Mucosa of gallbladder (tissue), 1 donor: ENCODE measurements at places on chromosomes 5 and 9. TPM values are rescaled to one million over a fixed set of nuclear protein-coding genes. Genes with fewer than 3 reads are reported as not detected.

Gene PCDHA1
- total RNA-seq = 0.06 TPM

GRCh38 chr5:42806004-42806700 is 5.5 kb downstream of the SELENOP start:
- DNase-seq = no peak

Gene GARIN3
- not detected for total RNA-seq

Gene CATSPER3
- 1.0 TPM for total RNA-seq

GRCh38 chr9:73780916-73781315 is 629.3 kb downstream of the ANXA1 start:
- DNase-seq = no peak

DNA sequence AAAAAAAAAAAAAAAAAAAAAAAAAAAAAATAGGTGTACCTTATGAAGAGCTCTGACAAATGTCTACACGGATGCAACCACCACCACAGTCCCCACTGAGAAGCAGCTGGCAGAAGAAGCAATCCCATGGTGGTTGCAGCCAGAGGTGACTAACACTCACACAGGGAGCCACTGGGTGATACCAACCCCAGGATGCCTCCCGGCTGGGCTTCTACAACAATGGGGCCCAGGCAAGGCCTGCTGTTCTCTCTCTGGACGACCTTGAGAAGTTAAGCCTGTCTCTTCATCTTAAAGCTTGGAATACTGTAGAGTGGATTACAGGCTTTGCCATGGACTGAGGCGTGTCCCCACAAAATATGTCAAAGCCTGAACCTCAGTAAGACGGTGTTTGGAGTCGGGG is 104.1 kb downstream of the ROR2 start:
- no peak for DNase-seq

Gene HRCT1
- 2.0 TPM for total RNA-seq

DNA sequence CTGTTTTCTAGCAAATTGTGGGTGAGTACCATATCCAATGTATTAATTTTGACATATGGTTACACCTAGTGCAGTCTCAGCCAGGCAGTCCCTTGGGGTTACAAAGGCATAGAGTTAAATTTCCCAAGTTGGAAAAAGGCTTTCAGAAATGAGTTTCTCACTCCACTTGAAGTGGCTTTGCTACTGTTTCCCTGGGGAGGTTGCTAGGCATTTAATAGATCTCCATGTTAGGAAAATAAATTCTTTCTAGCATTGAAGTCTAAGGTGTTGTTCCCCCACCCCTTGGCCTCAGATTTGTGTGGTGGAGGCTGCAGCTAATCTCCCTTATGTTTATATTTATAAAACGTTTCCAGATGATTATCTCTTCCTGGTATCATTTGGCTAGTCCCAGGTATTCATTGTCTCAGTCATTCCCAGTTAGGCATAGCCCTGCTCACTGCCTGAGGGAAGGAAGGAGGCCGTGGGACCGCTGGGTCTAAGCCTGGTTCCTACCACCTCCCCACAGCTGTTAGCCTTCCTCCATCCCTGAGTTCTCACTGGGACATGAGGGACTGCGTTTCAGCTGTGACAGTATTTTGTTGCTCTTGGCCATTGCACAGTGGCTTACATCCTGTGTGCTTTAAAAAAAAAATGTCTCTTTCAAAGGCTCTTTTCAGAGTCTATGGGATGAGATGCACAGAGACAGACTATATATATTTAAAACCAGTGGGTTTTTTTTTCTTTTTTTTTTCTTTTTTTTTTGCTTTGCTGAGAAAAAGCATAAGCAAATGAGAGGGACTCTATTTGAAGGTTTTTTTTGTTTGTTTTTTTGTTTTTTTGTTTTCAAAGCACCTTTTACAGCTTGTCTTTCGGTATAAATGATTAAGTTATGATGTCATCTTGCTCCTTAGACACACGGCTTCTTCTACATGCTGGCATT is 121.5 kb downstream of the MAST4 start:
- DNase-seq = no peak

GRCh38 chr5:61342071-61342501 is 10.0 kb downstream of the ZSWIM6 start:
- DNase-seq = no peak

Gene AMACR
- 129 TPM for total RNA-seq

Gene ABCA1
- 36.4 TPM for total RNA-seq
